GM12892 (cell line): ENCODE measurements at places on chromosomes 12 and 14.

GRCh38 chr14:33914676-33915516, 36.0 kb downstream of the EGLN3 start:
- DNase-seq = no peak

GRCh38 chr12:78865516-78865915, 942 bp downstream of the SYT1 start:
- no peak for DNase-seq

- no peak for DNase-seq
Measured at GRCh38 chr14:25750436-25750835, 700.5 kb upstream of the STXBP6 start.

GRCh38 chr12:102474438-102475064, 5.8 kb downstream of the IGF1 start:
- no peak for DNase-seq

DNA sequence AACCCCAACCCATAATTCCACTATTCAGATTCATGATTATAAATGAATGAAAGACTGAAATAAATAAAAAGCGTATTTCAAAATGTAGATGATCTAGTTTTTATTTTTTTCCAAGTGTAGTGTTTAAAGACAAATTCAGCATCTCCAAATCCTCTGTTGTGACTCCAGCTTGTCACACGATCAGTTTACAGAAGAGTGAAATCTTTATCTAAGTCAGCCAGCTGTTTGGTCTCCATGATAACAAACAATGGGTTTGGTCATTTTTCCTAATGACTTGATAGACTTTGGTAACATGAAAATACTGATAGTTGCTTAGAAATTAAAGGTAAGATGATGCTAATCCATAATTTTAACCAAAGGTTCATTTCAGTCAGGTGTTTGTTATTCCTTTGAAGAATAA, 114.5 kb upstream of the RASSF8 start:
- DNase-seq = no peak

- no peak for DNase-seq
Measured at GRCh38 chr14:73227812-73228781, 9.2 kb upstream of the PAPLN start.

DNA sequence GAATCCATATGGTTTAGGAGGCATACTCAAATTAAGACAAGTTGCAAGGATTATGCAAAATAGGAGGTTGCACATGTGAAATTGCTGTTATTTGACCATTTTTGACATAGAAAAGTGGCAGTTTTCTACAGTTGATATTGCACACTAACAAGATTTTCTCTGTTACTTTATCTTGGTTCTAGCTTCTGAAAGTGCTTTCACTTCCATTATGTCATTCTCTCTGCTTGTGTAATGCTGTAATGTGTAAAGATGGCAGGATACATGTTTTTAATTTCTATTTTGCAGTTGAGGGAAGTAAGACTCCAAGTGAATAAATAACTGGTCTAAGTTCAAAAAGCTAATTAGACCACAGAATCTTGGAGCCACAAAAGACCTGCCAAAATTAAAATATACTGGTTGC, 60.6 kb downstream of the MYRFL start:
- DNase-seq = no peak

- DNase-seq = no peak
Measured at GRCh38 chr14:22036541-22037239, 363.1 kb upstream of the OR4E1 start.

DNA sequence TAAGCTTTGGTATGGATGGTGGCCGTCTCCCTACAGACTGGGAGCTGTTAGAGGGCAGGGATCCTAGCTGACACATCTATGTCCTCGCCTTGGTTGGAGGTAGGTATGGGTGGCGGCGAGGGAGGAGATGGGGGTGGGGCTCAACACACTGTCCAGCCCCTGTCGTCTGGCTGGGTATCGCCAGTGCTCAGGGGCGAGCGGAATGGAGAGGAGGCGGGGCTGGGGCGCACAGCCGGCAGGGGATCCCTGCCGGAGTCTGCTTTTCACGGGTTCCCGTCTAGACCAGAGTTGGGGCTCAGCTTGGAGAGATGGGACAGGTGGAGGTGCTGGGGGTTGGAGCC, 16.1 kb downstream of the TAMALIN start:
- DNase-seq = no peak

GRCh38 chr12:64840949-64841717, 16.7 kb downstream of the TBC1D30 start:
- DNase-seq = no peak

DNA sequence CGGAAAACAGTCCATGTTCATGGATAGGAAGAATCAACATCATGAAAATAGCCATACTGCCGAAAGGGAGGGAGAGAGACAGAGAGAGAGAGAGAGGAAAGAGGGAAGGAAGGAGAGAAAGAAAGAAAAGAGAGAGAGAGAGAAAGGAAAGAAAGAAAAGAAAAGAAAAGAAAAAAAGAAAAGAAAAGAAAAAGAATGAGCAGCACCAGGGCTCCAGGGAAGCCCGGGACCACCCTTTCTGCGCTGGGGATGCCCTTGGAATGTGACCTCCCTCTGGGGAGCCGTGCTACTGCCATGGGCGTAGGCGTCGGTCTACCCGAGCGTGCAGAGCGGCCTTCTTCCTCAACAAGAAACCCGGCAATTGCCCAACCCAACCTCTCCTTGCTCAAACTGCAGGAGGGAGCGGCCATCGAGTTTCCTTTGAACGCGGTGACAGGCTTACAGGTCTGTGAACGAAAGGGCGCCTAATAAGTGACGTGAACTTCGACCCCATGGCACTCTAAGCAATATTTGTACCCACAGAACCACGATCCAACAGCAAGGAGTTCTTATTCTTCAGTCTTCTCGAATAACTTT, 16.9 kb downstream of the OR6S1 start:
- DNase-seq = no peak

- no peak for DNase-seq
Measured at GRCh38 chr14:65179918-65180724, 77.8 kb upstream of the MAX start.

- DNase-seq = peak; percentile 52
Measured at GRCh38 chr14:64504897-64505794, 576 bp downstream of the ZBTB1 start.

GRCh38 chr12:123907726-123908476, 64.7 kb downstream of the CCDC92 start:
- DNase-seq = no peak

GRCh38 chr14:61479746-61480502, 158.5 kb downstream of the PRKCH start:
- DNase-seq = no peak

GRCh38 chr14:44352201-44352600, 154.9 kb downstream of the FSCB start:
- no peak for DNase-seq

DNA sequence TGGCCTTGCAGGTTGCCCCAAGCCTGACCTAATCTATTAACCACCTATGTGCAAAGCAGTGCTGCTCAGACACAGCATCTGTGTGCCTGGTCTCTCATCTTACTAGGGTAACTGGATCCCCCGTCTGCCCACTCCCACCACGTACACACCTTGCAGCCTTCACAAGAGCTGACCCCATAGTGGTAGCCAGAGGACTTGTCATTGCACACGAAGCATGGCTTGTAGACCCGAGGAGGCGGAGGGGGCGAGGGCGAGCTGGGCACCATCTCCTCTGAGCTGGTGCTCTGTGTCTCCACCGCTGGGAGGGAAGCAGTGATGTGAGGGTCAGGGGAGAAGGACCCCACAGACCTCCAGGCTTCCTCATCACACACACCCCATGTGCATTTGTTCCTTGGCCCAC, 8.4 kb upstream of the ITGB7 start:
- DNase-seq = no peak

- peak; percentile 82 for DNase-seq
Measured at GRCh38 chr12:51323966-51324895, at the start of gene BIN2. Gene BIN2 (minus strand): TSS chr12:51324174. CDS start chr12:51324102, 72 bp downstream.

DNA sequence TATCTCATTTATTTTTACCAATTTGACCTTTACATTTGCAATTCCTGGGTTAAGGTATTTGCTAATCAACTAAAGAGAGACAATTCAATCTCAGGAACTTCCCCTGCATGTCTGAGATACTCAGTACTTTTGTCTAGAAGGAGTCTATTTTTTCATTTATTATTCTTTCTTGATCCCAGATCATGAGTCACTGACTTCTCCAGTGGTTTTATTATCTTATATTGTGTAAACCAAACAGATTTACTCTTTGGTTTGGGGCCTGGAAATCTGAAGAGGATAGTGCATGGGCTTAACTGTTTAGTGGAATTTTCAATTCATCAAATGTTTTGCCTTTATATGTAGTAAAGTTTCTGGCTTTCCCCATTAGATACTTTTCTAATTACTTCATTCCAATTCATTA, 185.4 kb downstream of the ALG10B start:
- no peak for DNase-seq

DNA sequence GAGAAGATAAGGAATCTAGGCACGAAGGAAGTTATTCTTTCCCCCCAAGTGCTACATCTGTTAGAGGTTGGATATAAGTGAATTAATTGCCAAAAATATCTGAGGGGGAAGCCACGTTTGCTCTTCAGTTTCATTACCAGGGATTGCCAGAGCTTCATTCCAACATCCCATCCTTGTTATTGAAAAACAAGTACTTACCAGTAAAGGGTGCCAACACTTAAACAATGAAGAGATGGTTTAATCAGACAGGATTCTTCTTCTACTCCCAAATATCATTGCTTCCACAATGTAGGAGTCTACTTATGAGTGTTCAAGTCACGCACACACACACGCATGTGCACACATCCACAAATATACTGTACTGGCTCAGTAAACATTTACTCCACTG, 312.4 kb downstream of the RPAP3 start:
- no peak for DNase-seq

- DNase-seq = no peak
Measured at GRCh38 chr14:33573301-33573880, 377.5 kb downstream of the EGLN3 start.

DNA sequence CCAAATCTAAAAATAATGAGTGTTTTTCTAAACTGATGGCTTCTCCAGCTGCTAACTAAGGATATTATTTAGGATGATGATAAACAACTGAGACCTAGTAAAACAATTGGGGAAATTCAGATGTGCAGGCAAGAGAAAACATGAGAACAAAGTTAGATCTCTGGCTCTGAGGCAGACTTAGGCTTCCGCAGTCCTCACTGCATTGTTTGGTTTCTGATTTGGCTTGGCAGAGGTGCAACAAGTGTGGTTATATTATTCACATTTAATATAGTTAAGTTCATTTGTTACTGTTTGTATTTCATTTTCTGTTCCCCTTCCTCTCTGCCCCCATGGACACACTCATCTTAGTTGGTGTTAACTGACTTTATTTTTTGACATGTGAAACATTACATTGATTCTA, 30.2 kb upstream of the NR1H4 start:
- DNase-seq = no peak

- DNase-seq = no peak
Measured at GRCh38 chr12:64160021-64160710, 61.9 kb downstream of the KICS2 start.

DNA sequence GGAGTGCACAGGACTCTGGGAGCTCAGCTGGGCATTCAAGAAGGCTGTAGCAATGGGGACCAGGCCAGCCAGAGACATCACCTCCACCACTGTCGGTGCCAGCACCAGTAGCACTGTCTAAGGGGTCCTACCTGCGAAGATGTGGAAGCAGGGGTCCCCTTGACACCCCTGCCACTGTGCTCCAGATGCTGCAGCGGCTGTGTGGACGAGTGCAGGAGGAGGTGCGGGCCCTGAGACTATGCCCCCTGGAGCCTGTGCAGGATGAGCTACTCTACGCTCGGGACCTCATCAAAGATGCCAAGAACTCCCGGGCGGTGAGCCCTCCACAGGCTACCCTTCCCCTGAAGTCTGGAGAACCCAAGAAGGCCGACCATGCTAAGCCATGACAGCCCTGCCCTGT, 8.6 kb downstream of the CARMIL3 start:
- DNase-seq = peak; percentile 2

DNA sequence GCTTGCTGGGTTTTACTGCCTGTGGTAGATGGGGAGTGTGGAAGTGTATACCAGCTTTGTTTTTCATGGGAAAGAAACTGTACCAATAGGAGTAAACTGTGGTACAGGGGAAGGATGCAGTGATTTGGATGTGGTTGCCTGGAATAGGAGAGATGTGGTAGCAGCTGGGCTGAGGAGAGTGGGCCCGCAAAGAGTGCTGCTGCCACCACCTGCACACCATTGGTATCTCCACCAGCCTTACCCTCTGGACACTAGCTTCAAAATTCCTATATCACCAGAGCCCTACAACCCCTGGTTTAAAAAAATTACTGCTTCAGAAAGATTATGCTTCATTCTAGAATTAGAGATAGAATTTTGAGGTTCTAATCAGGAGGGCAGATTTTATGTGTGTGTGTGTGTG, 53.6 kb downstream of the AKAP6 start:
- no peak for DNase-seq

DNA sequence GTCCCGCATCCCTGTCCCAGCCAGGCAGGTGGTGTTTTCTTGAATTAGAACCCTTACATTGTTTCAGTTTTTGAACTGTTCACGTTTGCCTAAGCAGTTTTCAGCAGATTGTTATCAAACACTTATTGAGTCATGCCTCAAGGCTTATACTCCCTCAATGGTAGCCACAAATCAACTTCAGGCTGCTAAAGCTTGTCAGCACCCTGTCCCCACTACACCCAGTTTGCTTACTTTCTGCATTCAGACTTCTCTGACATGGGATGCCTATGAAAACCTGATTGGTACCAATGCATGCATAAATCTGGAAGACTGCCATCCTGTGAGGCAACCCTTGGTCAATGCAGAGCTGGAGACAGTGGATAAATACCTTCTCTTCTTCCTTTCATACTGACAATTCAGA, 225.4 kb downstream of the BTG1 start:
- no peak for DNase-seq

GRCh38 chr14:103186241-103186822, 63.1 kb downstream of the TNFAIP2 start:
- DNase-seq = no peak

GRCh38 chr14:91367173-91368171, 50.1 kb downstream of the CCDC88C start:
- peak; percentile 73 for DNase-seq

- no peak for DNase-seq
Measured at GRCh38 chr12:49365542-49365941, 1.7 kb upstream of the SPATS2 start.

DNA sequence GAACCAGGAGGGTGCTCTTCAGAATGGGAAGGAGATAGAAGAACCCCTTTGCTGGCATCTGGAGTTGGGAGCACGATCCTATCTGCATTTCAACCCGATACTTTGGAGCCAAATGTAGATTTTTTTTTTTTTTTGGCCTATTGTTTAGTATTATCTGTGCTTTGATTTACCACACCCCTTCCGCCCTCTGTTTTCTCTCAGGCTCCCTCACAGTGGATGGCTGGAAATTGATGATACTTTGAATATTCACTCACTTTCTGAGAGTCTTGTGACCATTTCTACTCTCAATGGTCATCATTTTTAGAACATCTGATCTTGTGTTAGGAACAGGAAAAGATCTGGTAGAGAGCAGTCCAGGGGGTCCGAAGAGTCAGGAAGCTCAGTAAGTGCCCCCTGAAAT, 9.0 kb downstream of the TSPAN9 start:
- no peak for DNase-seq

DNA sequence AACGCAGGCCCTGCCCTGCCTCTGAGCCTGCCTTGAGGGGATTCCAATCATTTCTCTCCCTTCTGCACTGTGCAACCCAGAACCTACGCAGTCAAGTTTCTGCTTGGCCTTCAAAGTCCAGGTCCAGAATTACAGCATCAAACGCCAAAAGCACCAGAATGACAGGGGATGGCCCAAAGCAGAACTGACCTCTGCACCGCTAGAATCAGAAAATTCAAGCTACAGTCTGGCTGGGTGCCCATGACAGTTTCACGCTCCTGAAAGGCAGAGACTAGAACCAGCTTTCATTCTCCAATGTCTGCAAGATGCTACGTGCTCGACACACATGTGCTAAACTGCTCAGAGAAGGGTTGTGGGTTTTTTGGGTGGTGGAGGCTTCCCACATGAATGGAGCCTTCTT, 4.1 kb downstream of the CLMN start:
- DNase-seq = no peak
